ENCODE measurements at places on chromosomes 3 and 15. TPM values are rescaled to one million over a fixed set of nuclear protein-coding genes. Genes with fewer than 3 reads are reported as not detected.

The IGSF10 gene
- polyA plus RNA-seq = 0.03 TPM

The SPTSSB gene
- polyA plus RNA-seq = not detected

- no peak for DNase-seq
Measured at GRCh38 chr3:14137445-14137844, 12.6 kb downstream of the TMEM43 start.

GRCh38 chr3:127598841-127599570, 795 bp downstream of the MCM2 start:
- DNase-seq = no peak
